ENCODE measurements at places on chromosomes 4 and X.

DNA sequence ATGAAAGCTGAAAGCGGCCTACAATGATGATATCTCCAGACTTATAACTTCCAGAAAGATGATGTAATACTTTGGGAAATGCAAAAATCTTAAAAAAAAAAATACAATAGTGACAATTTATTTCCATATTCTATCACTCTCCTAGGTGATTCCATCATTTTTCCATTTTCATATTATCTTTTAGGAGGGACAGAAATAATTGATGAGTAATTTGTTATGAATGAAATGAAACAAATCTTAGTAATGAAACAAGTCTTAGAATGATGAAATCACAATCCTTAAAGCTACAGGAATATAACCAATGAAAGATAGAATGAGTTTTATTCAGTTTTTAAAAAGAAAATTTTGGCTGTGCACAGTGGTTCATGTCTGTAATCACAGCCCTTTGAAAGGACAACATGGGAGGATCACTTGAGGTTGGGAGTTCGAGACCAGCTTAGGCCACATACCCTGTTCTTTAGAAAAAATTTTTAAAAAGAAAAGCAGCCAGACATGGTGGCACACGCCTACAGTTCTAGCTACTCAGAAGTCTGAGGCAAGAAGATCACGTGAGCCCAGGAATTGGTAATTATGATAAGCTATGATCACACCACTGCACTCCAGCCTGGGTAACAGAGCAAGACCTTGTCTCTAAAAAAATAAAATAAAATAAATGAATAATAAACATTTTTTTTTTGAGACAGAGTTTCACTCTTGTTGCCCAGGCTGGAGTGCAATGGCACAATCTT, 21.7 kb downstream of the CLOCK start:
- no peaks in the 10 kb centered on the region for H3K27me3 ChIP-seq
- H3K36me3 ChIP-seq, result no peaks in the 10 kb centered on the region
- H3K27ac ChIP-seq, result no peak overlapping the region
- no peaks in the 10 kb centered on the region for H3K4me1 ChIP-seq

- H3K4me3 ChIP-seq, result no peak overlapping the region
- H3K4me1 ChIP-seq, result no peaks in the 10 kb centered on the region
- no peak for DNase-seq
Measured at GRCh38 chrX:1178580-1179057, 33.8 kb downstream of the CRLF2 start.

- no peak overlapping the region for H3K4me3 ChIP-seq
- no peaks in the 10 kb centered on the region for H3K36me3 ChIP-seq
- H3K27ac ChIP-seq, result no peak overlapping the region
- H3K4me1 ChIP-seq, result no peaks in the 10 kb centered on the region
Measured at GRCh38 chrX:117510453-117510852, 606.2 kb downstream of the KLHL13 start.

GRCh38 chr4:185128272-185129119, 14.6 kb upstream of the SLC25A4 start:
- H3K27me3 ChIP-seq, result peaks cover 32% of the 10 kb centered on the region
- H3K4me1 ChIP-seq, result peaks cover 22% of the 10 kb centered on the region
- peak overlapping the region; percentile 52 for H3K4me3 ChIP-seq
- DNase-seq, result no peak

- H3K4me3 ChIP-seq, result no peak overlapping the region
- no peak for DNase-seq
- H3K27me3 ChIP-seq, result no peaks in the 10 kb centered on the region
- no peak overlapping the region for H3K27ac ChIP-seq
- peaks cover 17% of the 10 kb centered on the region for H3K4me1 ChIP-seq
Measured at GRCh38 chr4:122121593-122121992, 30.5 kb upstream of the BLTP1 start.

DNA sequence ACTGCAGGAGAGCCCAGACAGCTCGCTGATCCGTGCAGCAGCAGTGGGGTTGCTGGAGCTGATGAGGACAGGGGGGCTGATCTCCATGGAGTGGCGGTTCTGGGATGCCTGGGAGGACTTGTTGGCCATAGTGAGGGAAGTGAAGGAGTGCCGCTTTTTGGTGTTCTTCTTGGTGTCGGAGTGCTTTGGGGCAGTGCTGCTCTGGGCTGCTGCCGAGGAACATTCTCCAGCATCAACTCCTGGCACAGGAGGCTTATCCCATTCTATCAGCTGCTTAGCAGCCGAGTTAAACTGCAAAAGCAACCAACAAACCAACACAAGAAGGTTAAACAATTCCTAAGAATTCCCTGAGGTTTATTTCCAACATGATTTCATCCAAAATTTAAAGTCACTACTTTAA, 126.3 kb upstream of the CBR4 start:
- no peaks in the 10 kb centered on the region for H3K27me3 ChIP-seq
- no peaks in the 10 kb centered on the region for H3K36me3 ChIP-seq
- no peak overlapping the region for H3K4me3 ChIP-seq
- no peak overlapping the region for H3K27ac ChIP-seq
- DNase-seq, result no peak

- no peak overlapping the region for H3K4me3 ChIP-seq
- H3K27me3 ChIP-seq, result no peaks in the 10 kb centered on the region
- DNase-seq, result no peak
- H3K4me1 ChIP-seq, result no peaks in the 10 kb centered on the region
- no peak overlapping the region for H3K27ac ChIP-seq
- H3K36me3 ChIP-seq, result no peaks in the 10 kb centered on the region
Measured at GRCh38 chrX:29746326-29746725, 469.0 kb upstream of the MAGEB2 start.

DNA sequence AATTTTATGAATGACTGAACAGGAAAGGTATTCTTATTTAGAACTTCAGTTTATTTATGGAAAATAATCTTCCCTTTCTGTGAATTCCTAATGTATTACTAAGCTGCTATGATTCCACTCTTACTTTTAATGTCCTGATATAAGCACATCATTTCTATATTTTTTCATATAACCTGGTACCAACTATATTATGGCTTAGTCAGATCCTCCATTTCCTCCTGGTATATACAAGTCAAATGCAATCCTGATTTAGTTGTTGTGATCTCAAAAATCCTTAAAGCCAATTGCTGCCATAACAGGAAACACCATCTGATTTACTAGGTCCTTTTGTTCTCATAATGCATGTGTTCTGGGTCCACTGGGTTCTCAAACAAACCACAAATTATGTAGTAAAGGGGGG, 26.8 kb downstream of the TRMT2B start:
- DNase-seq, result no peak
- H3K36me3 ChIP-seq, result peaks cover 41% of the 10 kb centered on the region
- H3K27ac ChIP-seq, result no peak overlapping the region
- H3K27me3 ChIP-seq, result no peaks in the 10 kb centered on the region

- no peaks in the 10 kb centered on the region for H3K4me1 ChIP-seq
- H3K27ac ChIP-seq, result no peak overlapping the region
- H3K27me3 ChIP-seq, result no peaks in the 10 kb centered on the region
- H3K36me3 ChIP-seq, result no peaks in the 10 kb centered on the region
- H3K4me3 ChIP-seq, result no peak overlapping the region
- no peak for DNase-seq
Measured at GRCh38 chr4:128653527-128654444, 155.7 kb upstream of the JADE1 start.

- H3K4me1 ChIP-seq, result no peaks in the 10 kb centered on the region
- no peak for DNase-seq
- no peak overlapping the region for H3K27ac ChIP-seq
- peaks cover 4% of the 10 kb centered on the region for H3K27me3 ChIP-seq
- H3K4me3 ChIP-seq, result no peak overlapping the region
Measured at GRCh38 chr4:152944666-152945320, 8.7 kb downstream of the FHDC1 start.

DNA sequence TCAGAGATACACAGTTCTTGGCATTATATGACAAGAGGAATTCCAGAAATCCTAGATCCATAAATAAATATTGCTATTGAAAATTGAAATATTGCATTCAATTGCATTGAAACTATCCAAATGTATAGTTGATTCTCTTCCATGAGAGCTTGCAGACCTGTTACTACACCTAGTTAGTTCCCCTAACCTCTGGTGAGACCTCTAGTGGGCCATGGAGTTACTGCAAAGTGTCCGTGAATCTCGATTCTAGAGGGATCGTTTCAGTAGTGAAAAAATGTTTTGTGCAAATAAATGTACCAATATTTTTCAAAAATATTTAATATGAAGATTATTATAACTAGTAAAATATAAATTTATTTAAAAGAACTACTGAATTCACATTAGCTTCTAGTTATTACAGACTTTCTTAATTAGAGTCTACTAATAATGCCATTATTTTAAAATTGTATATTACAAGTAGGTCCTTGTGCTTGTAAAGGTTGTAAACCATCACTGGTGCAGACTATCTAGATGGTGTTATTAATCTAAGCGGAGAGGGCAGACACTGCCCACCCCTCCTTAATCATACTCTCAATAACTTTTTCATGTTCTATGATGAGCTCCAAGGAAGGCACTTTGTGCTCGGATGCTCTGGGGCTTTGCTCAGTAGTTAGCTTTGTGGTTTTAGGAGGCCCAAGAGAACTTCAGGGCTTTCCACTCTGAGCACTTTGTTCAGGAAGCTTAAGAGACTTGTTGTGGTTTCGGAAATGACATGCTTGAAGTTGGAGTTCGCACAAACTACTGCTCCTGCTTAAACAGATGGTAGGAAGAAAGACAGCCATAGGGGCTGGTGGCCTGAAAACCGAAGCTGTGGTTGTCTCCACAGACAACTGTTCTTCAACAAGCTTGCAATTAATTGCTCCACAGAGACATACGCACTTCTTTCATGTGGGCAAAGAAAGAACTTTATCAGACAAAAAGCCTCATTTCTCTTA, 42.8 kb downstream of the IL21 start:
- H3K36me3 ChIP-seq, result no peaks in the 10 kb centered on the region
- peak overlapping the region; percentile 19 for H3K4me3 ChIP-seq
- DNase-seq, result peak; percentile 83
- H3K27ac ChIP-seq, result peak overlapping the region; percentile 73

GRCh38 chr4:147749811-147750321, 18.0 kb downstream of the ARHGAP10 start:
- H3K36me3 ChIP-seq, result no peaks in the 10 kb centered on the region
- no peaks in the 10 kb centered on the region for H3K27me3 ChIP-seq
- H3K27ac ChIP-seq, result no peak overlapping the region
- no peaks in the 10 kb centered on the region for H3K4me1 ChIP-seq
- no peak for DNase-seq

GRCh38 chrX:143601809-143602208, 34.1 kb downstream of the SLITRK4 start:
- no peaks in the 10 kb centered on the region for H3K36me3 ChIP-seq
- H3K4me3 ChIP-seq, result no peak overlapping the region
- no peaks in the 10 kb centered on the region for H3K4me1 ChIP-seq
- DNase-seq, result no peak

Data from CD4-positive, alpha-beta T cell (primary cell).